Activated naive CD8-positive, alpha-beta T cell treated with anti-CD3 and anti-CD28 coated beads for 36 hours (primary cell): ENCODE measurements at places on chromosomes 3 and 15.

- DNase-seq: no peak
Observed at GRCh38 chr3:146590521-146590920, 14.6 kb downstream of the PLSCR5 start.

DNA sequence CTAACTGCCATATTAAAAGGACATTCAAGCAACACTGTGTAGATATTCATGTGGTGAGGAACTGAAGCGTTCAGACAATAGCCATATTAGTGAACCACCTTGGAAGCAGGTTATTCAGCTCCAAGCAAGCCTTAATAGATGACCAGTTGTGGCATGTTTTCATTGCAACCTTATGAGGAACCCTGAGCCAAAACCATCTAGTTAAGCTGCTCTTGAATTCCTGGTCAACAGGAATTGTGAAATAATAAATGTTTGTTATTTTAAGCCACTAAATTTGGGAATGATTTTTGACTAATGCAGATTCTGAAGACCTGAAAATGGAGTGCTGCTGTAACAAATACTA is 73.0 kb downstream of the SPRED1 start:
- DNase-seq: no peak

DNA sequence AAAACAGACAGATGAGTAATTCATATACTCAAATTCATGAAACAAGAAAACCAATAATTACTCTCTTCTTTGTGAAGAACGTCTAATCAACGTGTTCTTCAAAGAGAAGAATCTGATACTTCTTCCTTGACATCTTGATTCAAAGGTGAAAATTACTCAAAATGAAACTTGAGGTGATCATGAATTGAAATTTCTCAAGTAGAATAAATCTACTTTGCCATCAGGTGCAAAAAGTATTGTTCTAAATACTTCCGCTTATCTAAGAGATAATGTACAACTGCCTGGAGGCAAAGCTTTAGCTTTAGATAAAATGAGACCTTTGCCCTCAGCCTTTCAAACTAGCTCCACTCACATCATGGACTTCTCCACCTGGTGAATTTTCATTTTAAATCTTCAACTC is 13.9 kb upstream of the XXYLT1 start:
- DNase-seq: no peak

DNA sequence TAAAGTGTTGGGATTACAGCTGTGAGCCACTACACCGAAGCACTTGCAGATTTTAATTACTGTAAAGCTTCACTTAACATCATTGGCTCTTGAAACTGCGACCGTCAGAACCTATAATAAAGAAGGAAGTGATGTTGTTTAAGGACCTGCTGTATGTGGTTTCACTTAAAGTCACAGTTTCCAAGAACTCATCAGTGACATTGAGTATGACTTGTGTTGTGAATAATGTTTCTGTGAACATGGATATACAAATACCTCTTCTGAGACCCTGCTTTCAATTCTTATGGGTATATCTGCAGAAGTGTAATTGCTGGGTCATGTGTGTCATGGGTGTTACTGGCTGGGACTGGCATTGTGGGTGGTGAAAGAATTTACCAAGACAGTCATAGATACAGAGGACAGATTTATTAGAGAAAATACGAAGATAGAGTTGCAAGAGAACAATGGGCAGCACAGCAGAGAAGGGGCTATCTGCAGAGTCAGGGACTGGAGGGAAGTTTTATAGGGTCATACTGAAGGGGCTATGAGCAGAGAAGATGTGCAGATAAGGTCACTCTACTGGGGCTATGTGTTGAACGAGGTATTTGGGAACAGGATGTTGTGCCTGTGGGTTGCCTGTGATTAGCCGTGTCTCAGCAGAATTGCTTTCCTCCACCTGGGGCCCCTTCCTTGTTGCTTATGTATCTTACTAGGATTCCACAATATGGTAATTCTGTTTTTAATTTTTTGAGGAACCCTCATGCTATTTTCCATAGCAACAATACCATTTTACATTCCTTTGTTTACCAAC is 4.5 kb downstream of the NDUFB5 start:
- DNase-seq: peak; percentile 10

DNA sequence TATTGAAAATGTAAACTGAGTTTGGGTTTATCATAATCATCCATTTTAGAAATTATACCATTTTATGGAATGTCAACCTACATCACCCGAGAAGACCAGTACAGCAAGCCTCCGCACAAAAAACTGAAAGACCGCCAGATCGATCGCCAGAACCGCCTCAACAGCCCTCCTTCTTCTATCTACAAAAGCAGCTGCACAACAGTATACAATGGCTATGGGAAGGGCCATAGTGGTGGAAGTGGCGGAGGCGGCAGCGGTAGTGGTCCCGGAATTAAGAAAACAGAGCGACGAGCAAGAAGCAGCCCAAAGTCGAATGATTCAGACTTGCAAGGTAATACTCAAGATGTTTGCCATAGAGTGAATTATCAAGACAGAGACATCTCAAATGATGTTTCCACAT is 197.0 kb downstream of the GHSR start:
- no peak for DNase-seq

GRCh38 chr3:121707531-121708273 is 41.8 kb downstream of the GOLGB1 start:
- no peak for DNase-seq

DNA sequence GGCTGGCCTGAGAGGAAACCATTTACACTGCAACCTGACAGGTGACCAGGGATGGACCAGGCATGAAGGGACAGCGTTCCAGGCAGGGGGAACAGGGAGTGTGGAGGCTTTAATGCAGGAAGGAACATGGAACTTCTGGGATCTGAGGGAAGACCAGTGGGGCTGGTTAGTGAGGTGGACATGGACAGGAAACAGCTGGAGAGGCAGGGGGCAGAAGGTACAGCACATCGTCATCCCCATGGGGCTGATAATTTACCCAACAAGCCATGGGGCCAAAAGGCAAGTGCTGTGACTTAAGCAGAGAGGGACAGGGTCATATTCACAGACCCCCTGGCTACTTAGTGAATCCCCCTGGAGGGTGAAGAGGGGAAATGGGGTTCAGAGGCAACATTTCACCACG is 77.0 kb upstream of the LARS2 start:
- no peak for DNase-seq

- no peak for DNase-seq
Observed at GRCh38 chr3:141093971-141094684, 43.0 kb downstream of the SPSB4 start.

DNA sequence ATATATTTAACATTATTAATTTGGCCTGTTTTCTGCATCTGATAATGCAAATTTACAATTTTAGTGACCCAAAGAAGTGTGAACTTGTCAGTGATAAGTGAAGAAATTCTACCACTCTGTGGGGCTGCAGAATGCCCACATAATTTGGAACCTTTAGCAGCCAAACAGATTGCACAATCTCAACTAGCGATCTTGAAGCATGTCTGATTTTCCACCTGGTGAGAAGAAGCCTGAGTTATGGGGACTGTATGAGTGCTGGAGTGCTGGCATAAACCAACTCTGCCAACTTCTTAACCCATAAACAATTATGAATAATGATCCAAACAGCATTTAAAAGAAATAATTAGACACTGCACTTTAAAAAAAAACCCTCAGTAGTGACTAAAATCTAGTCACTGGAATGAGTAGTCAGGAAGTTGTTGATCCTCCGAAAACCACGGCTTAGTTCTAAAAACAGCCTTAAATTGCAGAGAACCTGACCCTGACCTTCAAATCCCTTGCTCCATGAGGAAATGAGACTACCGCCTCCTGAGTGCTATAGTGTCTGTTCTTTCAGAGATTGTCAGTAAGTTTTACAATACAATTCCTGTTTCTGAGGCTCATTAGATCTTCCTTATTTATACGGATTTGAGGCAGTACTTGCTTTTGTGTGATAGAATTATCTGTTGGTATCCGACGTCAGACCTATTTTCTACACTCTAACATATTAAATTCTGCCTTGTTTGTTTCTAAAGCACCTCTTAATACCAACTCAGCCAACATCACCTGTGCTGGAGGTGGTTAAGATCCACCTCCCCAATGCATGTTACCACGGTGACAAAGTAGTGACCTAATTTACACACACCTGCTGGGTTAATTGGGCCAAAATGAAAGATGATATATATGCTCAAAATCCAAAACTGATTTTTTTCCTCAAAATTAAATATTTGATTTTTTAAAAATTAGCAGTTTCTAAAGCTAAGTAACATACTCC is 267.7 kb downstream of the ZBTB20 start:
- no peak for DNase-seq

GRCh38 chr15:69072906-69073305 is 58.4 kb downstream of the NOX5 start:
- no peak for DNase-seq
